ENCODE measurements at places on chromosomes 2 and 18.
A peak's percentile ranks its signal among the peaks of the same experiment; 100 is the strongest.

- DNase-seq, result no peak
Observed at GRCh38 chr2:207181526-207182274, 16.0 kb upstream of the KLF7 start.

- no peak for DNase-seq
Observed at GRCh38 chr18:23567671-23568070, 18.6 kb downstream of the NPC1 start.

- DNase-seq, result no peak
Observed at GRCh38 chr18:23154823-23155500, 19.7 kb downstream of the CABLES1 start.

- DNase-seq, result no peak
Observed at GRCh38 chr2:106127282-106127771, 66.8 kb downstream of the UXS1 start.

GRCh38 chr18:22694954-22695353 lies 238.2 kb upstream of the RBBP8 start:
- DNase-seq, result no peak

- no peak for DNase-seq
Observed at GRCh38 chr18:12532661-12533060, 124.9 kb downstream of the PRELID3A start.

GRCh38 chr2:179297927-179298326 lies 33.3 kb upstream of the SESTD1 start:
- DNase-seq, result no peak

- DNase-seq, result peak; percentile 74
Observed at GRCh38 chr2:126885751-126886210, 12.9 kb upstream of the TEX51 start.
